SK-N-SH (cell line): ENCODE measurements at places on chromosomes 6 and 20.

- DNase-seq = no peak
- H3K27ac ChIP-seq = no peak overlapping the region
- H3K36me3 ChIP-seq = no peaks in the 10 kb centered on the region
Observed at GRCh38 chr20:63425846-63426485, 46.5 kb downstream of the KCNQ2 start.

- H3K27ac ChIP-seq = no peak overlapping the region
- H3K36me3 ChIP-seq = no peaks in the 10 kb centered on the region
- H3K4me3 ChIP-seq = no peak overlapping the region
Observed at GRCh38 chr6:11294228-11294627, 61.8 kb upstream of the NEDD9 start.

DNA sequence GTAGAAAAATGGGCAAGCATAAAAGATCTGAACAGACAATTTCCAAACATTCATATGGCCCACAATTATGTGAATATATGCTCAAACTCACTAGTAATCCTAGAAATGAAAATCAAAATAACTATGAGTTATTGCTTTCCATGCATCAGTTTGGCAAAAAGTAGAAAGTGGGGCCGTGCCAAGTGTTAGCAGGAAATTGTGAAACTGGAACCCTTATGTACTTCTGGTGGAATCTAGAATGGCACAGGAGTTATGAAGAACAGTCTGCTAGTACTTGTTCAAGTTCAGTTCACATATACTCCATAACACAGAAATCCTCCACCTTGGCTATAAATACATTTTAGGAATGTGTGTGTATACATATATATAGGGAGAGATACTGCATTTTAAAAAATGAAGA lies 89.8 kb downstream of the EYA2 start:
- H3K4me3 ChIP-seq = no peak overlapping the region
- H3K27ac ChIP-seq = no peak overlapping the region
- H3K27me3 ChIP-seq = no peaks in the 10 kb centered on the region; the same call in 1 of the 2 replicates

DNA sequence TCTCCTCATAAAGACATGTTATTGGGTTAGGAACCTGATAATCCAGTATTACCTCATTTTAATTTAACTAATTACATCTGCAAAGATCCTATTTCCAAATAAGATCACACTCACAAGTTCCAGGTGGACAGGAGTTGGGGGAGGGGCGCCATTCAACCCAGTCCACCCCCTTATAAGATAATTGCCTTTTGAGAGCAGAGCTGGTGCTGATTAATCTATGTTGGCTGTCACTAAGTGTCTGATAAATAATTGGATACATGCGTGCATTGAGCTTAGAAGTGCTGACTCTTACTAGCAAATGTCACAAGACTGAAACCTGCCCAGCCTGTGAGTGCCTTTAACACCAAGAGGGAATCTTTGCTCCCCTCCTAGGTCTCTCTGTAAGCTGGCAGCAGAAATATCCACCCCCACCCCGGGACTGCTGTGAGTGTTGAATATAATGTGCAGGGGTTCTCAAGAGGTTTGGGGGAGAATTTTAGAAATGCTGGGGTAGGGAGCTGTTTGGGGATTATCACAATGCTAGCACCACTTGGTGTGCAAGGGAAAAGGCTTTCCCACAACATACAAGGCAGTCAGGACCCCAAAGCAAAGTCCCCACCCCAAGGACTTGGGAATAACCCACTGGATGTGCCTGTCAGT lies 87.5 kb downstream of the ANKRD60 start:
- no peak overlapping the region for H3K4me3 ChIP-seq
- H3K4me1 ChIP-seq = no peaks in the 10 kb centered on the region
- no peak overlapping the region for H3K27ac ChIP-seq
- H3K36me3 ChIP-seq = no peaks in the 10 kb centered on the region
- peaks cover 12% of the 10 kb centered on the region; the same call in 1 of the 2 replicates for H3K27me3 ChIP-seq
- DNase-seq = no peak
